ENCODE measurements at places on chromosomes 16 and 17. TPM values are rescaled to one million over a fixed set of nuclear protein-coding genes. Genes with fewer than 3 reads are reported as not detected.

Gene CMTM2
- not detected for total RNA-seq

Gene KRTAP4-6
- total RNA-seq: not detected

- DNase-seq: no peak
Measured at GRCh38 chr16:67148656-67149275, 2.0 kb downstream of the B3GNT9 start.

DNA sequence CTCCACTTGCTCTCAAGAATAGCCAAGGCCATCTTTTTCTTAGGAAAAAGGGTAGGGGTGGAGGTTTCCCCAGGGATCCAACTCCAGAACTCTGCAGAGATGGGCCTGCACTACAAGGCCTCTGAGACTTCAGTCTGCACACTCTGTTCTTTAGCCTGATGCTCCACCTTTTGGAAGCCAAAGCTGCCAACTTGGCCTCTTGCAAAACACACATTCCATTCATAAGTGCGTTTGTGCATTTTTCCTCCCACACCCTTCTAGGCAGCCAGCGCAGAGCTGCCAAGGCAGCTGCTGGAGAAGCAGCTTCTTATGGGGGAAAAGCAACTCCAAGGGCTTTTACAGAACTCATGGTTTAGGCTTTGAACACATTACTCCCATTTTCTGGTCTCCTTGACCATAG is 45.3 kb downstream of the REXO5 start:
- DNase-seq: peak; percentile 82

- peak; percentile 56 for DNase-seq
Measured at GRCh38 chr17:81090361-81091136, 55.6 kb downstream of the BAIAP2 start.

Gene METRNL
- 55.4 TPM for total RNA-seq

Gene PALB2
- 19.9 TPM for total RNA-seq

Measured in stomach (tissue), 19 donors.